ENCODE measurements at places on chromosomes 11 and 22. TPM values are rescaled to one million over a fixed set of nuclear protein-coding genes. Genes with fewer than 3 reads are reported as not detected.

- DNase-seq, result no peak
Observed at GRCh38 chr11:80815752-80816453, 1375.1 kb upstream of the TENM4 start.

GRCh38 chr11:31408201-31408600 is 38.5 kb downstream of the DNAJC24 start:
- DNase-seq, result no peak

GRCh38 chr11:97611345-97611744 is 1221.5 kb downstream of the JRKL start:
- no peak for DNase-seq

GRCh38 chr22:37792494-37792893 is 15.2 kb upstream of the GCAT start:
- no peak for DNase-seq

GRCh38 chr22:43163241-43163795 is 12.0 kb downstream of the TSPO start:
- DNase-seq, result no peak

The KCNQ1 gene
- total RNA-seq, result 0.48 TPM

The LSP1 gene
- total RNA-seq, result 2.0 TPM

The PTPRJ gene
- 12.0 TPM for total RNA-seq

Data from H7 (cell line).